HL-60 (cell line): ENCODE measurements at places on chromosomes 1 and 21.

GRCh38 chr1:175717610-175718540 is 25.5 kb downstream of the TNR start:
- DNase-seq = no peak

DNA sequence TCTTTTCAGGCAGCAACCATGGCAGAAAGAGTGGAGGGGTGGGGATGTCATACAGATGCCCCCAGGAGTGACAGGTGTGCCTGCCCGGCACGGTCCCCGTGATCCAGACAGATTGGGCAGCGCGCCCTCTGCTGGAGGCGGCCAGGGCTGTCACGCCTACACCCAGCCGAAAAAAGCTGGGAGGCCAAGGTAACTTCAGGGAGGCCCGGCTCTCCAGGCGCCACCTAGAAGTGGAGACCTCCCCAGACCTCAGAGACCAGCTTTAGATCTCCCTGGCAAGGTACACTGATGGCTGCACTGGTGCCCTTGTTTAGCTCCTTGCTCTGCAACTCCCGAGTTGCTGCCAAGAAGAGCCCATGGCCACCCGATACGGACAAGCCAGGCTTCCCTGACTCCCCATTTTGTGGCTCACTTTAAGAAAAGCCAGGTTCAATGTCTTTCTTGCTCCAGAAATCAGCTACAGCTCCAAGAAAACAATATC is 6.6 kb downstream of the GOLT1A start:
- peak; percentile 29 for DNase-seq

DNA sequence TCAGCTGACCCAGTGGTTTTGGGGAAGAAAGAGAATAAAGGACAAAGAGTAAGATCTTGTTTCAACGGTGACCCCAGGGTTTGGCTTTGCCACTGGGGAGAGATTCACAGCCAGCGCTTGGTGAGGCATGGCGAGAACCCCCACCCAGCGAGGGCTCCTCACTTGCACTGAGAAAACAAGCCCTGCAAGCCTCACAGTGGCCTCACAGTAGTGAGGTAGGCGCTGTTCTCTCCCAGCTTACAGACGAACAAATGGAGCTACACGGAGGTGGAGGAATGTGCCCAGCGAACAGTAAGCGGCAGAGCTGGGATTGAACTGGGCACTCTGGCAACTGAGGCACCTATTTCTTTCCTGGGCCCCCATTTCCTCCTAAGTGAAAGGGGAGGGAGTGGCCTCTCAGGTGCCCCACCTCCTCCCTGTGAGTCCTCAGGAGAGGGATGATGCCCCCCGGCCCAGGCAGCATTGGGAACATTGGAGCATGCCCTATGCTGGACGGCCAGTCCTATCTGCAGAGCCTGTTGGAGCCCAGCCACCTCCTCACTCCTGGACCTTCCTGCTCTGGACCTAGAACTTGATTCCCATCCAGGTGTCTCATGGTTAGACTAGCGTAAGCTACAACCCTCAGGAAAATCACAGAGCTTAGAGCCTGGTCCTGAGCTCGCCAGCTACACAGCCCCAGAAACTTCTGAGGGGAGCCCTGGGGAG is 73.4 kb upstream of the EDN2 start:
- no peak for DNase-seq

GRCh38 chr1:84141182-84142003 is 2.7 kb upstream of the PRKACB start:
- no peak for DNase-seq

GRCh38 chr1:85049735-85050166 is 1.5 kb upstream of the MCOLN3 start:
- DNase-seq = no peak

GRCh38 chr1:921011-921837 is 2.5 kb upstream of the SAMD11 start:
- no peak for DNase-seq

- DNase-seq = no peak
These were observed 149.0 kb downstream of the TGFBR3 start for GRCh38 chr1:91736715-91737615.

DNA sequence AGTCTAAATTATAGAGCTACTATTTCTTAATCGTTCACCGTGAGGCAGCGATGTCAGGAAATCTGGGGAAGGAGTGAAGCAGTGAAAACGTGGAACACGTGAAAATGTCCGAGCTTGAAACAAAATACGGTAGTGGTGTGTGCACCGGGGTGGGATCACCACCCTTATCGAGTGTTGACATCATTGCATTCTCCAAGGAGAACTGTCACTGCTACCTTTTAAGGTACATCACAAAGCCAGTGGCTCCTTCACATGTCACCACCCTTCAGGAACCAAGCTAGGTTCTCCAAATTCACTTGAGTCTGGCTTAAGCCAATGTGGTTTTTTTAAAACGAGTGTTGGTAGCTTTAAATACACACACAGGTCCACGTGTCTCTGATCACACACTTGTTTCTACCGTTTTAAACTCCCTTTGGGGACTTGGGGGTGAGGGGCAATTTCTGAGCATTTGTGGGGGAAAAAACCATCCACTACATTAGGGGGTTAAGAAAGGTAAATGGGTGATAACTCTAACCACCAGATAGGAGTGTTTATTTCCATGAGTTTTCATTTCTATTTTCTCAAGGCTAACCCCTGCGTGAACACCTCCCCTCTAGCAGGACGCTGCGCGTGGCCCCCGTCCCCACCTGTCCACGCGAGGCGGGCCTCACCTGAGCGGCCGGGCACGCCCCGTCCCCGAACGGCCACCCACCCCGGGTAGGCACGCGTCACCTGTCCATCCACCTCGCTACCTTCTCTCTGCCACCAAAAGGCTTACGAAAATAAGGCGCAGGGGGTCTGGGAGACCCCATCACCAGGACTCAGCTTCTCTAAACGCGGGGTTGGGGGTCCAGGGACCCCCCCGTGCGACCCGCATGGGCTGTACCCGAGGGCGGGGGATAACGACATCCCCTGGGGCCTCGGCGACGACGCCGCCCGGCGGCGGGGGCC is 978 bp downstream of the PRDM15 start:
- peak; percentile 38 for DNase-seq

DNA sequence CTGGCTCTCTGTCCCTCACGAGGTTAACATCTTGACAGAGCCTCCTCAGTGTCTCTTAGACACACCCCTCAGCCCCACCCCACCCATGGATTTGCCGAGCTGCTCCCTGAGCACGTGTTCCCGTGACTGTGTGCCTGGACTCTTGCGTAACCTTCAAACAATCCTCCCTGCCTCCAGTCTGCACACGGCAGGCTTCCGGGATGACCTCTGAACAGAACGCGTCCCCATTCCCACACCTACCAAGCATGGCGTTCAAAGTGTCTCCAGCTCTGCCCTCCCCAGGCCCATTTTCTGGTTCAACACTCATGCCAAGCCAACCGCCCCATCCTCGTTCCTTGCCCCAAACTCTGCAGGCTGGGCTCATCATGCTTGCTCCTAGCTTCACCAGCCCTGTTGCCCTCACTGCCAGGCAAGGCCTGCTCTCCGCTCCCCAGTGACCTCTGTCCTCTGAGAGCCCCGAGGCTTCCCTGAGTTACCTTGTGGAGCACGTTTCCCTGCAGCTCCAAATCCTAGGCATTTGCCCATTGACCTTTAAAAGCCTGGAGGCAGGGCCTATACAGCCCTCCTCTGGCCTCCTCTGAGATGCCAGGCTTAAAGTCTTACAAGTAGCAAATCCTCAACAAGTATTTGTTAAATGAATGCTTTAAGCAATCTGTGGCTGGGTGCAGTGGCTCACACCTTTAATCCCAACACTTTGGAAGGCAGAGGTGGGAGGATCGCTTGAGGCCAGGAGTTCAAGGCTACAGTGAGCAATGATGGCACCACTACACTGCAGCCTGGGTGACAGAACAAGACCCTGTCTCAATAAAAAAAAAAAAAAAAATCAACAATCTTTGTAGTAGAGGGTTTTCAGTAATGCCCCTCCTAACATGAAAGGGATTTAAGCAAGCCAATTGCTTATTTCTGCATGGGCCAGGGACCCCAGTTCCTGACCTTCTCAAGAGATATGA is 5.0 kb downstream of the AGT start:
- peak; percentile 25 for DNase-seq

DNA sequence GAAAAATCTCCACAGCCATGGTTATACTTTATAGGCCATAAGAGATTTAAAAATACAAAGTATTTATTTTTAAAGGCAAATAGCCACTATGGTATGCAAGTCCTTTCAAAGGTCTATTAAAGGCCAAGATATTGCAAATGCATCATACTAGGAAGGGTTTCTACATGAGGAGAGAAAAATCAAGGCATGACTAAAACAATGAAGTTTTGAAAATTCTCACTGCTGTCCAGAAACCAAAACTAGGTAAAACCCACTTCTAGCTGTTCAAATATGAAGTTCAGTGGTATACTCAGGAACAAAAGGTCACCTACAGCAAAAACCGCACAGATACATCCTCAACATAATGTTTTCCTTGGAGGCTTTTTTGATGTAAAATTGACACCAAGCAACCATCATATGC is 75.0 kb downstream of the EPS15 start:
- DNase-seq = no peak

DNA sequence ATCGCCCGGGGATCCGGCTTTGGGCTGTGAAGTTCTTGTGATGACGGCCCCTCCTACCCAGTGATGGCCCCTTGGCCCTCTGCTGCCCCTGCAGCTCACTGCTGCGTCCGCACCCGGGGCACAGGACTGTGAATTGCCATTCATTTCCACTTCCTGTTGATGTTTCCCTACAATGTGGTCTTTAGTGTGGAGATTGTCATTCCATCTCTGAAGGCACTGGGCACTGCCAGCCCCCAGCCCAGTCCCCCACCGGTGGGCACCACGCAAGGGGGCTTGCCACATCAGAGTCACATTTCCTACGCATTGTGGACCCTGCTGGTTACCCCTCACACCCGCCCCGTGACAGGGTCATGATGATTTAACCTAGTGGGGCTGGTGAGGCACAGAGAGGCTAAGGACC is 2.5 kb upstream of the MX2 start:
- DNase-seq = no peak

DNA sequence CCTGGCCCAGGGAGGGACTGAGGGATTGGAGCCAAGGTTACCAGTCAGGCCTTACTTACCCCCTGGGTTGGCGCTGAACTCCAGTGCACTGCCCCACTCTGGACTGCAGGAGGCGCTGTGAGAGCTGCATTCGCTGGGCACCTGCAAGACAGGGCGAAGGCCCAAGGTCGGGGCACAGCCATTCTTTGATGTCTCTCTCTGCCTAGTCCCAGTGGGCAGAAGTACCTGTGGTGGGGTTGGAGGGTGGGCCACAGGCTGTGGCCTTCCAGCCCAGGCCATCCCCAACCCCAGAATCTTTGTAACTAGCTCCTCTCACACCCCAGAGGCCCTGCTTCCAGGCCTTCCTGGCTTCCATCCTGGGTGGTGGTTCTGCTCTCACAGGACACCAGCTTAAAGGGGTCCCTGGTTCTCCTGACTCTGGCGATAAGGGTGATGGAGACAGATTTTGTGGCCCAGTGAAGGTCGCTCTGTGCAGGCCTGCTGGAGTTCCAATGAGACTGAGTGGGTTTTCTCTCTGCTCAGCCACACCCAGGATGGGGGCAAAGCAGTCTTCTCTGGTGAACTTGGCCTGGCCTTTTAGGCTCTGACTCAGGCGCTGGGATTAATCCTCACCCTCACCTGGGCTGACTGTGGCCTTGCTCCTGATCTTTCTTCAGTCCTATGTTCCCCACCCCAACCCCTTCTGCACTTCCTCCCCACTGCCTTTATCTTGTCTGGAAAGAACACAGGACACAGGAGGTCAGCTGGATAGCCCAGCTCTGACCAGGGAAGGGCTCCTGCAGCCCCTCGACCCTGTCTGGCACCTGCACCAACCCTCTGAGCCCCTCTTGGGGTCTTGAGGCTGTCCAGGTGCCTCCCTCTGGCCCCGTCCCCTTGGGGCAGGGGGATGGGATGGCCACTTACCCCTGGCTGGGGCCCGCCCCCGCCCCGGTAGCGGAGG is 954 bp downstream of the MYOG start:
- DNase-seq = no peak

DNA sequence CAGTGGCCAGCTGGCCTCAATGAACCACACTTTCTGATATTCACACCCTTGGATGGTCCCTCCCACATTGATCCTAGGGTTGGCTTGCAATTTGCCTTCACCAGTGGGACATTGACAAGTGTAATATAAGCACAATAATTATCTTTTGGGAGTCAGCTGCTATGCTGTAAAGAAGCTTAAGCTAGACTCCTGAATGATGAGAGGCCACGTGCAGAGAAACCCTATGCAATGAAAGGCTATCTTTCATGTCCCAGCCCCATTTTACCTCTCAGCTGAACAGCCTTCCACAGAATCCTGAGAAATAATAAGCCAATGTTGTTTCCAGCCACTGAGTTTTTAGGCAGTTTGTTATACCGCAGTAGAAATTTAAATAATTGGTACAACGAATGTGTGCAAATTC is 11.1 kb upstream of the C8A start:
- no peak for DNase-seq

GRCh38 chr1:230208619-230209261 is 141.7 kb downstream of the GALNT2 start:
- no peak for DNase-seq
